ENCODE measurements at places on chromosomes 2 and 18. TPM values are rescaled to one million over a fixed set of nuclear protein-coding genes. Genes with fewer than 3 reads are reported as not detected.

DNA sequence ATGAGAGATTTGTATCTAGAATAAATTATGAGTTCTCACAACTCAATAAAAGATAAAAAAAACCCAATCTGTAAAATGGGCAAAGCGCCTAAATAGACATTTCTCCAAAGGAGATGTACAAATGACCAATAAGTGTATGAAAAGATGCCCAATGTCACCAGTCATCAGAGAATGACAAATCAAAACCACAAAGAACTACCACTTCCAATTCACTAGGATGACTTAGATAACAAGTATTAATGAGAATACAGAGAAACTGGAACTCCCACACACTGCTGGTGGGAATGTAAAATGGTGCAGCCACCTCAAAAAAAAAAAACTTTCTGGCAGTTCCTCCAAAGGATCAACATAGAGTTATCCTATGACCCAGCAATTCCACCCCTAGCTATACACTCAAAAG, 17.4 kb upstream of the COL6A3 start:
- no peak for DNase-seq

The RBFA gene
- 20.2 TPM for total RNA-seq

The CYP20A1 gene
- total RNA-seq = 5.8 TPM

DNA sequence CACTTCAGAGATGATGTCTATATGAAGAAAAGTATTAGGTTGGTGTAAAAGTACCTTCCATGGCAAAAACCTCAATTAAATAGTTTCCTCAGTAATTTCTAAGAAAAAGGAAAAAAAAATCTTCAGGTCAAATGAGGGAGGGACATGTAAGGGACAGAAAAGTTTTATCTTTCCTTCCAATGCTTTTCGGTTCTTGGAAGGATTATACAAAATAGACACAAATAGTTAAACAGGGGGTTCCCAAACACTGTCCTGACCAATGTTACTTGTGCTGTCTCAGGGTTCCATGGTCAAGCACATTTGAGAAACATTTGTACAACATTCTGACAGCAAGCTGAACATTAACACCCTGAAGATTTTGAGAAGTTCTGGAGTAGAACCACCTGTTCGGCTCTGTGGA, 22.0 kb downstream of the ERMN start:
- DNase-seq = no peak

DNA sequence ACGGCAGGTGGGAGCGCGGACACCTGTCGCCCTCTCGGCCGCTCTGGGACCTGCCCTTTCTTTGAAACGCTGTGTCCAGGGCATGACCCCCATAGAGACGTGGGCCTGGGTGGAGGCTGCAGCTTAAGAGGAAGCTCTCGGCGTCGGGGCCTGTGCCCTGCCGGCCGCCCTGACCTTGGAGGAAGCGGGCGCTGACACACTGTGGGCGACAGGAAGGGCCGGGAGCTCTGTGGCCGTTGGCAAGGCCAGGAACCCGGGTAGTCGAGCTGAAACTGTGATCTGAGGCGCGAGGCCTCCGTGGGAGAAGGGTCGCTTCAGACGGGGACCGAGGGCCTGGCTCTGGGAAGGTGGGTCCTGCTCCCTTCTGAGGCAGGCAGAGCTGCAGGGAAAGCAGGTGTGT, 28.2 kb downstream of the KCNG2 start:
- no peak for DNase-seq

GRCh38 chr2:1794821-1795220, 50.5 kb upstream of the PXDN start:
- no peak for DNase-seq

The IL18RAP gene
- not detected for total RNA-seq

DNA sequence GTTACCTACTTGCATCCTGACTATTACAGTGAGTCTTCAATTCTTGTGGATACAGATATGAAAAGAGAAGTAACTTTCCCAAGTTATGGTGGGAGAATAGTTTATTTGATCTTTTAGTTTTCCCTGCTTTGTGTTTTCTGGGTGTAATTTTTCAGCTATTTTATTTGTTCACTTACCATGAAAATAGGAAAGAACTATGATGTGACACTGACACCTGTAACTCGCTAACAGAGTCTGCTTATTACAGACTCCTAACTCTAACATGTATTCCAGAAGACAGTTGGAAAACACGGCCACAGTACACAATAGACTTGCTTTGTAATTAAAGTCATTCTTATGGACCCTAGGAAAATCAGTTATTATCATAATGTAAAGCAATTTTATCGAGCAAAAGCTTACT, 323.2 kb downstream of the LRRTM1 start:
- DNase-seq = no peak

DNA sequence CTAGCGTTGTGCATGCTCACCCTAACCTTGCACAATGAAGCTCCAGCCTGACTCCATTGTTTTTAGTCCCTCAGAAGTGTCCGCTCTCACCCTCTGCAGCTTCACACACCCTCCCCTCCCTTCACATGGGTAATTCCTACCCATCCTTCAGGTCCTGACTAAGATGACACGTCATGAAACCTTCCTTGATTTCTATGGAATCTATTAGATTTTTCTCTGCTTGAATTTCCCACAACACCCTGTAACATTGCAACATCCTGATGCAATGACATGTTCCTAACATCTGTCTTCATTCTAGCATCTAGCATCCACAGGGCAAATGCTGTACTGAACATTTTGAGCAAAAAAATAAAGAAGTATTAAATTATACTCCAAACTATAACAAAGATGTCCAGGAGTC, 77.0 kb upstream of the PID1 start:
- no peak for DNase-seq

DNA sequence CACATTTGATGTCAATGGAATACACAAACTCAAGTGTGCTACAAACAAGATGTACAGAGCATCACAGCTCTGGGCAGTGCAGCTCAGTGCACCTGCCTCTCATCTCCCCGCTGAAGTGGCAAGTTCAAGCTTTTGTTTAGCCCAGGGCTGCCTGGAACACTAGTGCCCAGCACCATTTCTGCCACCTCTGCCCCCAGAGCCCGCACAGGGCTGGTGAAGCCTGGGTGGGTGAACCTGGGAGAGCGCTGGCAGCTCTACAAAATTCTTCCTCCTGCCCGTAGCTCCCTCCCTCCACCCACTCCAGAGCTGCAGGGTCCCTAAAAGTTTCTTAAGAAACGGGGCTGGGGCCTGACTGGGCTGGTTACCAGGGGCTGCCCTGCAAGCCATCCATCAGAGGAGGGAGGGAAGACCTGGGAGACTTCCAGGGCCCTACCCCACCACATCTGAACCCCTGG, 1.5 kb downstream of the HES6 start:
- DNase-seq = no peak

The ATOH8 gene
- total RNA-seq = 2.3 TPM

The SERPINB3 gene
- total RNA-seq = not detected

GRCh38 chr2:150292807-150293206, 194.7 kb downstream of the RND3 start:
- no peak for DNase-seq

DNA sequence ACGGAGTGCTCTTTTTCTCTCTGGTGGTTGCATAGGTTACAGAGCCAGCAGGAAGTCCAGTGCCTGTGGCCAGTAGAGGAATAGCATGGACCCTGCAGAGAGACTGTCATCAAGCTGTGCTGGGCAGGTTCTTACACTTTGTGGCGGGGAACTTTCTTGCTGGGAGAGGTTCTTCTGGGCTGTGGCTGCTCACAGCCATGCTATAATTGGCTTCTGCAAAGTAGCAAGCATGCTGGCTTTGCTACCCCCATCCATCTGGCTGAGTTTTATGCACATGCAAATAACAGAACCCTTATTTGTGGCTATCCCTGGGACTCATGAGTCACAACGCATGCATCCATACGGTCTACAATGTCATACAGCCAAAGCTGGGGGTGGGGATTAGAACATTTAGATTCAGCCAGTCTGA, 68.9 kb downstream of the PLCL1 start:
- DNase-seq = no peak

The EFR3B gene
- total RNA-seq = 0.05 TPM

The KIF3C gene
- 1.9 TPM for total RNA-seq

The CCL20 gene
- 0.31 TPM for total RNA-seq

The FTCDNL1 gene
- total RNA-seq = 0.69 TPM

- DNase-seq = no peak
Measured at GRCh38 chr2:84838434-84839145, 42.3 kb downstream of the TRABD2A start.

DNA sequence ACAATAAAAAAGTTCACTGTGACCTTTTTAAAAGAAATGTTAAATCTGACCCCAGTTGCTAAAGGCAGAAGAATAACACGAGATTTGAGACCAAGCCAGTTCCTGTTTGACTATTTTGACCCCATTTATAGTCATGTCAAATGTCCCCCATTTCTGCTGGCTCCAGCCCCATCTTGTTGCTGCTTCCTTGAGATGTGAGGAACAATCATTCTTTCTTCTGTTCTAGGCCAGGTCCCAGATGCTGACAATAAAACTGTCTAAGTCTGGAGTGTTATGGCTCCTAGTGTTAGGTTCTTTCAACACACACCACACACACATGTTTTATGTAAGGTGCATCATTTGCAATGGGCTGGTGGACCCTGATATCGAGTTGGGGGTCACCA, 92.0 kb upstream of the CYP1B1 start:
- DNase-seq = no peak

GRCh38 chr2:202848813-202849212, 22.8 kb downstream of the ICA1L start:
- no peak for DNase-seq

The MBP gene
- total RNA-seq = 27.4 TPM

The PPP4R1 gene
- total RNA-seq = 44.1 TPM

DNA sequence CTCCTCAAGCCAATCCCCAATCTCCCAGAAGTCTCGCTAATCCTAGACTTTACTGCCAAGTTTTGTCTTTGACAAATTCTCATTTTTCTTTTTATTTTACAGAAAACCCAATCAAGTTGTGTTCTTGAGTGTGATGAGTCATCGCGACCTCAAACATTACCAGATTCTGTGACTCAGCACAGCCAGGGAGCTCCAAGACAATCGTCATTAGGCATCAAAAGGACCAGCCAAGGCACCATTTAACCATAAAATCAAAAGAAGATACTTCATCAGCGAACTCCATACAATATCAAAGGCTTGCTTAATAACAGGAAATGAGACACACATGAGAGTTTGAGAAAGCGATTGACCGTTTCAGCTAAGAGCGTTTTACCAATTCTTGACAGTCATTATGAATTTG, 146.2 kb upstream of the AGAP1 start:
- DNase-seq = no peak

The AMER3 gene
- not detected for total RNA-seq

DNA sequence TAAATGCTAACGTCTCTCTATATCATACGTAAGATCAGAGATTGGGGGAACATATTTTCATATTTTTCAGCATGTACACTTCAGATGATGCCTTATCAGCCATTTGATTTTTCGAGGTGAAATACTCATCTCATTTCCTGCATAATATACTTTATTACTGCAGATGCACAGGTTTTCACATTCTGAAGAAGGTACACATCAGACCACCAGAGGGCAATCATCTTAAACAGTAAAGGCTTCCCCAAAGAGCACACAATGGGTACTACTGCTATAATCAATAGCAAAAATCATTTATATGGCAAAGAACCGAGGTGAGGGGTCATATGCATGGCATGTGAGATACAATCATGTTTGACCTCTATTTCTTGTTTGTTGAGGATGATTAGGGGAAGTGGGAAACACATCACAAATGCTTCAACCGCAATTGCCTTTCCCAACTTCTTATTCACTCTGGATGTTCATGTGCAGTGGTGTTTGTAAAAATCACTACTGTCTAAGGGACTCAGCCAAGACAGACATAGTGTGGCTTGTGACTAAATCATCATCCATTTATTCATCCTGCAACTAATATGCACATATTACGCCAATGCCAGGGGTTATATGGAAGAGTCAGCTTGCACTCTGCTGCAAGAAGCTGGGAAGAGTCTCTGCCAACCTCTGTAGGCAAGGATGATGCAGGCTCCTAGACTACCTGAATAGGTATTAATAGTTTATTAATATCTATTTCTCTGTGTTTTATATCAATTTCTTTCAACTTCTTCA, 118.7 kb downstream of the EPB41L3 start:
- DNase-seq = peak; percentile 57

DNA sequence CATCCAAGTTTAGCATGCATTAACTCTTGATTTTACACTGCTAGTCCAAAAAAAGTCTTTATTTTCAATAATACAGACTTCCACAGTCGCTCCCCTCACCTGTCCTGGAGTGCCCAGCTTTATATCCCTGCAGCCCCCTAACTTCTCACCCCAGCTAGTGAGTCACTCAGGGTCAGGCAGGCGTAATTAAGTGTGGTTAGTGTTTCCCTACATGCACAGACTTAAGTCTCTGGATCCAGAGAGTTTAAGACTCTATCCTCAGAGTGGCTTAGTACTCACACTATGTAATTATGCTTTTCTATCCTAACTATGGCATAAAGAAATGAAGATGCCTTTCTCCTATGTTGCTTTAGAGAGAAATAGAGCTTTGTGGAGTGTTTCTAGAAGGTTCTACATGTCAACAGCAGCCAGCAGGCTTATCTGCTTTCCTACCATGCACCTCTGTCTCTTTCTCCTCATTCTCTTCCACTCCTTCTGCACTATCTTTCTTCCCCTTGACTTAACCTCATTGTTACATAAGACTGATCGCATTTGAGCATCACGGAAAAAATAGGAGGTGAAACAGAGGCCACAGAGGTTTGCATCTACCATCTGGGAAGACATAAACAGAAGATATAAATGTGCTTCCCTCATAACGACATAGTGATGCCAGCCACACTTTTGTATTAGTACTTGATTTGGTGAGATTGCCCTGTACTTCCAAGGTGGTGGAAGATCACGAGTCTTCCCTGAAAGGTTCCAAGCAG, 34.4 kb upstream of the PMAIP1 start:
- DNase-seq = no peak

The UGT1A10 gene
- 140 TPM for total RNA-seq

- no peak for DNase-seq
Measured at GRCh38 chr2:96157649-96158553, 12.7 kb upstream of the DUSP2 start.

Measured in HT-29 (cell line).